ENCODE measurements at places on chromosomes 5 and 9.

- DNase-seq = no peak
Observed at GRCh38 chr5:44099643-44100042, 289.6 kb downstream of the FGF10 start.

- no peak for DNase-seq
Observed at GRCh38 chr9:111945216-111945615, 48.6 kb downstream of the UGCG start.

DNA sequence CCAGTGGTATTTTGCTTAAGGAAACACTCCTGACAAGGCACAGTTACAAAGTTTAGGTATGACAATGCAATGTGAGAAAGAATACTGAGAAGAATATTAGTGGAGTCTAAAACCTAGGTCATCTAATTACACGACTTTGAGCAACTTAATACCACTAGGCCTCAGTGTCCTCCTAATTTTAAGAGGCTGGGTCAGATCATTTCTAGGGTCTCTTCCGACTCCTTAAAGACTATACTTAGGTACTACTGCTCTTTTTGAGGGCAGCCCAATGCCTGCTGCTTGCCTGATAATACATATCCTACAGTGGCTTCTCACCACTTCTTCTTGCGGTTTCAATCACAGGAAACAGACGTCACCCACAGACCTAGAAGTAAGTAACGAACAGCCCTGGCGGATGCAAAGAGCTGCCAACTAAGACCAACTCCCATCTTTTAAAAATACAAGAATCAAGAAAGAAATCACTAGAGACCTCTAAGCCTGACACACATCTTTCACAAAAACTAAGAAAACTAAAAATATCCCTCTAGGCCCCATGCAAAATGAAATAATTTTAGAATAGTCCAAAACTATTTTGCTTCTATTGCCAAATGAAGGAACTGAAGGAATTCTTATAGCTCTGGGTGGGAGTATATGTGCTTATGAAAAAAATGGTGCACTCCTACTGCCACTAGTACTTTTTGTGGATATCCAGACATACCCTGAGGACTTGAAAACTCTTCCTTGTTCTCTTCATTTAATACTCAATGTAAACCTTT is 13.1 kb downstream of the DIAPH1 start:
- DNase-seq = no peak

DNA sequence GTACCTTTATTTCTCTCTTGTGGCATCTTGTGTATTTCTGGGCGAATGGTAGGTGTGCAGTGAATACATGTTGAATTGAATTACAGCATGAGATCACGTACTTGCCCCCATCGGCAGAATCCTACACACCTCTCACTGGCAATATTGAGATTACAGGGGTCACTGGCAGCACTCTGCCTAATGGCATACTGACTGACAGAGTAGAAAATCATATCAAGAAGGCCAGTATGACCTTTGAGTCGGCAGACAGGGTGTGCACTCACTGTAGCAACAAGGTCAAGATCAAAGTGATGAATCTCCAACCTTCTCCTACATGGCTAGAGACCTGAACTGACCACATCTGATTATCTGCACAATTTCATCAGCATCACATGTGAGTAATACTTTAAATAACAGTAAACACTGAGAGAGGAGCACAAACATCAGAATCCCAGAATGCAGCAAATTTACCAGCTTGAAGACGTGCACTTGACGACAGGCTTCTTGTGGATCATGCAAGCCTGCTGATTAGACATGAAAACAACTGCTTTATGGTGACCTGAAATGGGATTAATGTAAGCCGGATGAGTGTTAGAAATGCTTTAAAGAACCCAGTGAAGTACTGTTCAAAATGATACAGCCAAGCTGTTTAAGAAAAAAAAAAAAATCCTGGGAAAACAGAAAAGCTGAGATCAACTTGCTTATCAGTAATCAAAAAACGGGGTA is 267.1 kb upstream of the EFNA5 start:
- DNase-seq = no peak

- DNase-seq = no peak
Observed at GRCh38 chr9:75200892-75201470, 112.7 kb downstream of the OSTF1 start.

DNA sequence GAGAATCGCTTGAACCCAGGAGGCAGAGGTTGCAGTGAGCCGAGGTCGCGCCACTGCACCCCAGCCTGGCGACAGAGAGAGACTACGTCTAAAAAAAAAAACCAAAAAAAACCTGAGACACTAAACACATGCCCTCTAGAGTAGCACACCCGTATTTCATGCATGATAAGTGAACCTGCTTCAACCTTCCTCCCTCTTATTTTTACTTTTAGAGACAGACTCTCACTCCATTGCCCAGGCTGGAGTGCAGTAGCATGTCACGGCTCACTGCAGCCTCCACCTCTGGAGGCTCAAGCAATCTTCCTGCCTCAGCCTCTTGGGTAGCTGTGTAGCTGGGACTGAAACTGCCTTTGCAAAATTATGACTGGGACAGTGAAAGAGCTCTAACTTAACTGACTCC is 17.6 kb upstream of the NANS start:
- no peak for DNase-seq

GRCh38 chr5:172820046-172820767 is 13.8 kb upstream of the ERGIC1 start:
- DNase-seq = no peak

- no peak for DNase-seq
Observed at GRCh38 chr5:9987101-9987500, 262.6 kb downstream of the ATPSCKMT start.

DNA sequence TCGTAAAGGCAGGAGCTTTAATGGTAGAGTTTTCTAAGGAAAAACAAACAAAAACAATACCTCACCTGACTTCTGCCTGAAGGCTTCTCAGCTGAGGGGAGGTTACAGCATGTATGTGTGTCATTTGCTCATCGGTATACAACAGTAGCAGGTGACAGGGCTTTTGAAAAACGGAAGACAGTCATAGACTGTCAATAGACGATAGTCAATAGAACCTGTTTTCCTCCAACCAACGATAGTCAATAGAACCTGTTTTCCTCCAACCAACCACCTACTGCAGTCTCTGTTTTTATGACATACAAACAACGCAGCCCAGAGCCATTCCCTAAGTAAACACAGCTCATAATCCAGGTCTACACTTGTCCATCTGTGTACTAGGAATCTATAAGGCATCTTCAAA is 74.6 kb downstream of the RETREG1 start:
- no peak for DNase-seq

- DNase-seq = peak; percentile 6
Observed at GRCh38 chr9:2570615-2571479, 50.7 kb upstream of the VLDLR start.

DNA sequence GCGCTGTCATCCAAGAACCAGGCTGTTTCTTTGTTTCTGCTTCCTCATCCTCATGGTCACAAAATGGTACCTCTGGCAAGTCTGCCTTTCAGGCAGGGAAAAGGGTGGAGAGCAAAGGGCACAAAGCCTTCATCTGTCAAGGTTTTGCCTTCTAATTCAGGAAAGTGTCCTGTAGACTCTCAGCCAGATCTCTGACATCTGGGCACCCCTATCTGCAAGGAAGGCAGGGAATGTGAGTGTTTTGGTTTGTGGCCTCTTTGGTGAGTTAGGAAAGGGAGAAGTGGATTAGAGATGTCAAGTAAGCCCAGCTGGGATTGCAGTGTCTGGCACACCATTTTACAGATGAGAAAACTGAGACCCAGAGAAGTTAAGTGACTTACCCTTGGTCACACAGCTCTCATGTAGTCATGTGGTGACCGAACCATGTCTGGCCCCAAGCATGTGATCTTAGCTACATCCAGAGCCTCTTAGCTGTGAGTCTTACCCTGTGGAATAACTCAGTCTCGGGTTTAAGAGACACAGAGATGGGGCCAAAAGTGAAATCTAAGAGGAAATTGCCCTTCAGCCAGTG is 115.6 kb upstream of the SAP30L start:
- DNase-seq = no peak

DNA sequence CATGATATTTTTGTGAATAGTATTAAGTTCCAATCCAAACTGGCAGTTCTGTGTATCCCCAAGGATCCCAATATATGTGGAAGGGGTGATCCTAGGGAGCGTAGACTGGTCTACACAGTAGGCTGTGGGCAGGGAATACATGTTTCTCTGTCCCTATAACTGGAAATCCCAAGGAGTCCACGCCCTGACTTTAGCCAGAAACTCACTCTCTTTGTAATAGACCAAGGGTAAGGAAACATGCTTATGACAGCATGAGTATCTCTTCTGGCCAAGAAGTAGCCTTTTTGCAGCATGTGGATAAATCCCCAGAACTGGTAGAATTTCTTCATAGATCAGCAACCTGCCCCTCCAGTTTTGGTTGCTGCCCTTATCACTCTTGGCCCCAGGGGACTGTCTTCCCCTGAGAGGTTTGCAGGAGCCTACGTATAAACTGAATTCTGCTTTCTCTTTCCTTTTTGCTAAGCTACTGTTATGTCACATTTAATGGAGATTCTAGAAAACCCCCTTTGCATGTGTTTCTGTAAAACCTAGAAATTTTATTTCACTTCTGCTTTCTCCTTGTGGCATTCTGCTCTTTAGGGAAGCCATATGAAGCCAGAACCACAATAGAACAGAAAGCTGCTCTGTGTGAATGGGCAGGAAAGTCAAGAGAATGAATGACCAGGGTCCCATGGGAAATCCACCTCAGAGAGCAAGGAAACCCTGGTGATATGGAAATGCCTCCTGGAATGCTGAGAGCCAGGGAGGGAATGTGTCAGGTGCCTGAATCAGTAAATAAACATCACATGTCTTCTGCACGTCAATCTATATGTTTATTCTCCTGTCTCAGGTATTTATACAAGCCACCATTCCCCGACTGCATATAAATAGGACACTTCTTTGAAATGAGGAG is 3.5 kb downstream of the IFNA2 start:
- DNase-seq = no peak

DNA sequence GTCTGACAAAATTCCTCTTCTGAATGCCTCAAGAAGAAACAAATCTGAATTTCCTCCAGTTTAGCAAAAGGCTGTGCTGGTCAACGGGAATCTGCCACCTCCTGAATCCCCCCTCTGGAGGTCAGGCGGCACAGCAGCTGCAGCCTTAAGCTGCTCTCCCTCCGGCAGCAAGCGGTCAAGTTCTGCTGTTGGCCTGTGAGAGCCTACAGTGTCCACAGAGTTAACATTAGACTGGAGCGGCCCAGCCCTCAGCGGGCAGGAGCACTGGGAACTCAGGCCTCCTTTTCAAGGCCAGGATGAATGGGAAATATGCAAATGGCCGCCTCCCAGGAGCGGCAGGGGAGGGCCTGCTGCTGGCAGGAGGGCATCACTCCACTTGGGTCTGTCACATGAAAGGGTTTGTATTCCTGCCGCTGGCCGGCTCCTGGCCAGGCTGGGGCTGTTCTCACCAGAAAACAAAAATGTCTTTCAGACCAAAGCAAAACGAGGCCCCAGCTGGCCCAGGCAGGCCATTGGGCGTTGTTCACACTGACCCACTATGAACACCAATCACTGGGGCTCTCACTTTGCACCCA is 8.2 kb downstream of the ACSL6 start:
- peak; percentile 90 for DNase-seq

DNA sequence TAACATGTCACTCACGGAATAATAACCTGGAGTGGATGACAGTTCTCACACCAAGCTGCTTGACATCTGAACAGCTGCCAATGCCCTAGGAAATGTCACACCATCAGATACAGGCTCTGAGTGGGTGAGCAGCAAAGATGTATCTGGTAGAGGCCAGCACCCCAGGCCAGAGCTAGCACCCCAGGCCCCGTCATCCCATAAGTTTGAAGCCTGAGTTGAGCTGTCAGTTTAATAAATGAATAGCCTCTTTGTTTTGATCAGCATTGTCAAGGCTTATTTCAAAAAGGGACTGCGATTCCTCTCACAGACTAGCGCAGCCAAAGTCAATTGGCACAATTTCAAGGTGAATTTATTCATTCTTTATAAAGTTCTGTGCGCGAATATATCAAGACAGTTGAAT is 1327.1 kb downstream of the MAT2B start:
- no peak for DNase-seq

- DNase-seq = no peak
Observed at GRCh38 chr9:89436963-89437625, 60.8 kb downstream of the SEMA4D start.

DNA sequence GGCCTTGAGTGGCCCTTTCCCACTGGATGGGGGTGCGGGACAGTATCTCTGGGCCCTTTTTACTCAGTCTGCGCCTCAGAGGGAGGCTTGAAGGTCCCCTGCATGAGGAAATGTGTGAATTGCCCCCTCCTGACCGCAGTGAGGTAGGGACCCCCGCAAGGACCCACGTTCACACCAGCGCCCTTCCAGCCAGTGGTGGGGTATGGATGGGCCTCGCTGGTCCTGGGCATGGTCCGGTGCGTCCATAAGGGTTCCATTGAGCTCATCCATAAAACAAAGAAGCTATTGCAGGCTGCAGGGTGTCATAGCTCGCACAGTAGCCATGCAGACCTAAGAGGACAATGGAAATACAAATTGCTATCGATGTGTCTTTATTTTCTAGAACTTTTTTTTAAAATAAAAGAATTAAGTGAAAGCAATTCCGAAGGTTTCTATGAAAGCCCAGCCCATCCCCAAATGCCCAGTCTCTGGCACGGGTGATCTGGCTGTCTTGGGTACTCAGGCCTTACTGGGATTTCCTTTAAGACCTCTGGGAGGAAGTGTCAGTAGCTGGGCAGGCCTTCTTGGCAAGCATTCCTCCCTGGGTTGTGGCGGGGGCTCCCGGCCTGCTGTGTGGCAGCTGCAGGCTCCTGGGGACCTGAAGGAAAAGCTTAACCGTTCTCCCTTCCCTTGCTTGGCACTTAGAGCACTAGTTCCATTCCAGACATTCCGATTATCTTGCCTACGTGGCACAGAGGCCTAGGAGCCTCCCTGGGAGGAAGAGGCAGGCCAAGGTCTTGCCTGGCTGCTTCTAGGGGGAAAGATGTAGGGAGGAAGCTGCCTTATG is 1.5 kb upstream of the SEMA5A start:
- no peak for DNase-seq

DNA sequence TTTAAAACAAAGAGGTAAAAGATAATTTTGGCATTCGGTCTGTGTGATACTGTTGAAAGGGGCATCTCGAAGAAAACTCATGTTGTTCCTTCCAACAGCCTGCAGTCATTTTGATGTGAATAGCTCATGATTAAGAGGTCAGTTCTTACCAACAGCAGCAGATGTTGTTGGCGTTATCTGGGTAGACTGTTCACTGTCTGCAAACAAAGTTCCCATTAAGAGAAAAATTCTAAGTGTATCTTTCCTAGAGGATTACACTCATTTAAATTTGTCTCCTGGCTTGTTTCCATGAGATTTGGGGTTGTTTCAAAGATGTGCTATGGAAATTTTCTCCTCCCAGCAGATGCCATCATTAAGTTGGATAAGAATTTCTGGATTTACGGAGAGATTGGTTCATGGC is 138.2 kb upstream of the RORB start:
- DNase-seq = no peak

DNA sequence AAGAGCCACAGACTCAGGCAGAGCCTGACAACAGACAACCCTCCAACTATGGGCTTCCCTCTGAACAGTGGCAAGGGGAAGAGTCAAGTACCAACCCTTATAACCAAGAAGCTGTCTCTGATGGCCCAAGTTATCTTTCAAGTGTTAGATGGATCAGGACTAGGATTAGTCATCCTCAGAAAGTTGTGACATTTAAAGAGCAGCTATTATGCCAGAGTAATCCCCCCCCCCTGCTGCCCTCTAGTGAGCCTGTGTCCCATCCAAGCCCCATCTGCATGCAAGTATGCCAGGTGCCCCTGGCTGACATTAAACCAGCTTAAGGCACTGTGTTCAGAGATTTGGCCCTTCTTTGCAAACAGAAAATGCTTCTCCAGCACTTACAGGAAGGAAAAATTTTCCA is 16.8 kb upstream of the SPATA31D1 start:
- DNase-seq = no peak

GRCh38 chr5:157594675-157595459 is 19.3 kb upstream of the ADAM19 start:
- DNase-seq = no peak

All from nucleus accumbens (tissue), 56 donors.